ENCODE measurements at places on chromosomes 11 and 22. TPM values are rescaled to one million over a fixed set of nuclear protein-coding genes. Genes with fewer than 3 reads are reported as not detected.

BRSK2 gene
- polyA plus RNA-seq = 0.51 TPM

OR51E2 gene
- not detected for polyA plus RNA-seq

DNA sequence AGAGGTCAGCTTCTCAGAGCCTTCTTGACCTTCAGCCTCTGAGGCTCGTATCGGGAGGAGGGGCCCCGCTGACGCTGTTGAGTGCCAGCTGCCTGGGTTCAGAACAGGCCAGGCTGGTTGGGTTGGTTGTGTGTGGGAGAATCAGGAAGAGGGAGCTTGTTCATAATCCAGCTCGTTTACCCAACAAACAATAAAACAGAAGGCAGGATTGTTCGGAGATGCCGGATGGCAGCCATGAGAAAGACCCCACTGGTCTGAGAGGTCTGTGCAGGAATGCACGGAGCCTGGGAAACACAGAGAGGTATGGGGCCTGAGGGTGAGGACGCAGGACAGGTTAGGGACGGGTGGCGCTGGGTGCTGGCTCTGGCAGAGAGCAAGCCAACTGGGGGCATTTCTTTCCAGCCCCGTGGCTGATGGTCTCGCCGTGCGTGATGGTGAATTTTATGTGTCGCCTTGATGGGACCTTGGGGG lies 31.6 kb upstream of the SHANK2 start:
- DNase-seq = no peak

GRCh38 chr22:24068717-24069297 lies 57.7 kb downstream of the CABIN1 start:
- DNase-seq = no peak

DNA sequence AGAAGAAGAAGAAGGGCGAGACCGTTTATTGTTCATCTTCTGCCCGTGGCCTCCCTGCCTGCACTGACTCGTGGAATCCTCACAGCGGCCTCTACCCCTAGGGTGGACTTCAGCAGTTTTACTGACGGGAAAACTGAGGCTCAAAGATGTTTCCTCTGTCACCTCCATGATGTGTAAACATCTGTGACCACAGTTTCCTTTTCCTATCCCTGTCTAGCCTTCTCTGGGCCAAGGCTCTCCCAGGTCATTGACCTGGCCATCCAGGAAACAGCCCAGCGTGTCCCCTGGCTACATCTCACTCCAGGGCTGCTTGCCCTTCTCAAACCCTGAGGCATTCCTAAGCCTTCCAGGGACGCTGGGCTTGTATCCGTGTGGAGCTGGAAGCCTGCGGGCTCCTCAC lies 49.0 kb upstream of the GCAT start:
- no peak for DNase-seq

DNA sequence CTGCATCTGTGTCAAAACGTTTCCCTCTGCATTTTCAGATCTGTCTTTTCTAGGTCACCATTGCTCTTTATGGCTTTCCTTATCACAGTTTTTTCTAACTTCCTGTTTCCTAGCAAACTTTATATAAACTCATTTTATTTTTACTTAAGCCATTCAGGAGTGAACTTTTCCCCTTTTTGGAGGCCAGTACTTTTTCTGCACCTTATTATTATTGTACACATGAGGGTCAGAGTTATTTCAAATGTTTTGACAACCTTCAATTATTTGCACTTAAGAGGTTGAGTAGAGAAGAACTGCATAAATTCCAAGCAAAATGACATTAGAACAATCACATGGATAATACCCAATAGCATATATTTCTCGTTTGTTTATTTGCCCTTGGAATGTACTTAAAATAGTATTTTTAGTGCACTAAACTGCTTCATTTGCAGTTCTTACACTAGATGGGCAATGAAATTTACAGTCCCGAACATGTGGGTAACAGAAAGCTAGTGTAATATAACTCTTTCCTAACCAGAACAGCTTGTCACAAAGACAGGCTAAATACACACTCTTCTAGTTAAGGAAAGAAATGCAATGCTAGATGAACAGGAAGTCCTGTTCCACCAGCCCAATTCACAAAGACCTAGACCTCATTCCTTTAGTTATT lies 79.5 kb downstream of the UBASH3B start:
- DNase-seq = no peak
